Left colon (tissue), 2 donors: ENCODE measurements at places on chromosomes 7 and 10. TPM values are rescaled to one million over a fixed set of nuclear protein-coding genes. Genes with fewer than 3 reads are reported as not detected.

The NUTM2A gene
- total RNA-seq: 2.8 TPM

The EEF1AKMT2 gene
- total RNA-seq: 15.6 TPM

The ZNF488 gene
- total RNA-seq: 1.7 TPM

The ITPRID1 gene
- 1.2 TPM for total RNA-seq

The CPN1 gene
- not detected for total RNA-seq

DNA sequence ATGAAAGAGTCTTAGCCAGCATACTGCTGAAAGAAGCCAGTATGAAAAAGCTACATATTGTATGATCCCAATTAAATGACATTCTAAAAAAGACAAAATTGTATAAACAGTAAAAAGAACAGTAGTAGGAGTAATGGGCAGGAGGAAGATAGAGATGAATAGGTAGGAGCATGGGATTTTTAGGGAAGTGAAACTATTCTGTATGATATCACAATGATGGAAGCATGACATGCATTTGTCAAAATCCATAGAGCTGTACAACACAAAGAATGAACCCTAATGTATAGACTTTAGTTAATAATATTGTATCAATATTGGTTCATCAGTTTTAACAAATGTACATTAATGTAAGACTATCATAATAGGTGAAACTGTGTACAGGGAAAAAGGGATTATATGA is 147.9 kb downstream of the IMMP2L start:
- no peak for DNase-seq

DNA sequence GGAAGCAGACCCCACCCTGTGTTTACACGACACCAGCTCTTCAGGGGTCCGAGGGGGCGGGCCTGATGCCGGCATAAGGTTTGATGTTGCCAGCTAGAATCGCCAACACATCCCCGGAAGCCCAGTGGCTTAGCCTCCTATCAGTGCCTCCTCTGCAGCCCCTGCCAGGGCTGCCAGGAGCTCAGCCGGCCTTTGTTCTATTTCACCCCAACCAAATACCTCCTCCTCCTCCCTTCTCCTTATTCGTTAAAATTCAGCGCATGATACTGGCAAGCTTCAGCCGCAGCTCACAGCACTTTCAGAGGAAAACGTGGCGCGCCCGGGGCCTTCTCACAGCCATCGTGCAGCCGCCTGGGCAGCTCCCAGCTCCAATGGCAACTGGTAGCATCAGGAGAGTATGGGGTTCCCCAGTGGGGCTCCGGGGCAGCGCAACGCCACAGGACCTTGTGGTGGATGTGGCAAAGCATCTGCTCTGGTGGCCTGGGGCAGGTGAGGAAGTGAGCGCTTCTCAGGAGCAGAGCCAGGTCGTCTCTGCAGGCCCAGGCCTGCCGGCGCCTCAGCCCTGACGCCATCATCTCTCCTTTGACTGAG is 176.4 kb upstream of the RHEB start:
- no peak for DNase-seq
